Left lung (tissue), 14 donors: ENCODE measurements at places on chromosomes 2 and 18. TPM values are rescaled to one million over a fixed set of nuclear protein-coding genes. Genes with fewer than 3 reads are reported as not detected.

Gene ACMSD
- 1.7 TPM for polyA plus RNA-seq

GRCh38 chr18:3832025-3832638, 382.2 kb downstream of the TGIF1 start:
- no peak for DNase-seq
- no peak overlapping the region for H3K27ac ChIP-seq
- no peaks in the 10 kb centered on the region for H3K27me3 ChIP-seq
- H3K4me1 ChIP-seq: no peaks in the 10 kb centered on the region
- H3K36me3 ChIP-seq: no peaks in the 10 kb centered on the region
- H3K4me3 ChIP-seq: no peak overlapping the region

Gene IL36G
- polyA plus RNA-seq: not detected

Gene LIMS4
- polyA plus RNA-seq: 2.7 TPM

Gene METTL5
- 40.5 TPM for polyA plus RNA-seq
